NB4 (cell line): ENCODE measurements at places on chromosomes 12 and 14.

GRCh38 chr12:124279846-124280360, 15.0 kb upstream of the RFLNA start:
- DNase-seq: no peak

DNA sequence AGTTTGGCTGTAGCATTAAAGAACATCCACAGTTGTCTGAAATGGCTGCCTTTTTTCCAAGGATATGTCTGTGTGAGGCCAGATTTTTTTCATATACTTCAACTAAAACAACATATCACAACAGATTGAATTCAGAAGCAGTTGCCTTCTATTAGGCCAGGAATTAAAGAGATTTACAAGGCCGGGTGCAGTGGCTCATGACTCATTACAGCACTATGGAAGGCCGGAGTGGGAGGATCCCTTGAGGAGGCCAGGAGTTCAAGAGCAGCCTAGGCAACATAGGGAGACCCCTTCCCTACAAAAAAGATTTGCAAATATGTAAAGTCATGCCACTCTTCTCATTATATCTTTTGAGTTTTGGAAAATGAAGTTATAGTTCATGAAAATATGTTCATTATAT, 108.6 kb downstream of the KTN1 start:
- DNase-seq: no peak

GRCh38 chr14:34059037-34059924, 108.4 kb upstream of the EGLN3 start:
- no peak for DNase-seq

GRCh38 chr12:74105434-74105833, 432.2 kb upstream of the ATXN7L3B start:
- no peak for DNase-seq

DNA sequence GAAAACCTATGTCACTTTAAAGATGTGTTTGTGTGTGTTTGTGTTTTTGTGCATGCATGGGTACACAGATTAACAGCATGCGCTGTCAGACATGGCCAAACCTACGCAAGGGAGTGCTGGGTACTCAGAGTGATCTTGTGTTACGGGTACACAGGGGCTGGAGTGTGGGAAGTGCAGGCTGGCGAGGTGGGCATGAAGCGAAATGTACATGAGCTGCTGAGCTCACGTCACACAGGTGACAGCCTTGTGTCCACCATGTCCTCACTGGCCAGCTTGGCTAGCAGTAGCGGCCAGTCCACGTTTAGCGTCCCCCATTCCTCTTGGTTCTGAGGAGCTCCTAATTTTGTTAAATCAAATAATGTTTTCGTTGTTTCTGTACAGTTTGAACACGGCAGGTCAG, 979.7 kb upstream of the TMEM132C start:
- no peak for DNase-seq

- peak; percentile 20 for DNase-seq
Measured at GRCh38 chr14:22231018-22231417, 358.0 kb downstream of the DAD1 start.

DNA sequence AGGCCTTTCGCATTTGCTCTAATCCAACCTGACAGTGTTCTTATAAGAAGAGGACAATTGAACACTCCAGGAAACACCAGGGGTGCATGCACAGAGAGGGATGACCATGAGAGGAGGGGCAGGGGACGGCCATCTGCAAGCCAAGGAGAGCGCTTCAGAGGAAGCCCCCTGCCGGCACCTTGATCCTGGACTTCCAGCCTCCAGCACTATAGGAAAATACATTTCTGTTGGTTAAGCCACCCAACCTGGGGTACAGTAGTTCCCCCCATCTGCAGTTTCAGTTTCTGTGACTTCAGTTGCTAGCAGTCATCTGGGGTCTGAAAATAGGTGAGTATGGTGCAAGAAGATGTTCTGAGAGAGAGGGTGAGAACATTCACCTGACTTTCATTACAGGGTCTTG, 64.7 kb downstream of the CLMN start:
- DNase-seq: no peak

GRCh38 chr14:63726499-63726898, 1.4 kb downstream of the SGPP1 start:
- DNase-seq: no peak

- DNase-seq: no peak
Measured at GRCh38 chr12:28237423-28237822, 47.2 kb downstream of the CCDC91 start.

DNA sequence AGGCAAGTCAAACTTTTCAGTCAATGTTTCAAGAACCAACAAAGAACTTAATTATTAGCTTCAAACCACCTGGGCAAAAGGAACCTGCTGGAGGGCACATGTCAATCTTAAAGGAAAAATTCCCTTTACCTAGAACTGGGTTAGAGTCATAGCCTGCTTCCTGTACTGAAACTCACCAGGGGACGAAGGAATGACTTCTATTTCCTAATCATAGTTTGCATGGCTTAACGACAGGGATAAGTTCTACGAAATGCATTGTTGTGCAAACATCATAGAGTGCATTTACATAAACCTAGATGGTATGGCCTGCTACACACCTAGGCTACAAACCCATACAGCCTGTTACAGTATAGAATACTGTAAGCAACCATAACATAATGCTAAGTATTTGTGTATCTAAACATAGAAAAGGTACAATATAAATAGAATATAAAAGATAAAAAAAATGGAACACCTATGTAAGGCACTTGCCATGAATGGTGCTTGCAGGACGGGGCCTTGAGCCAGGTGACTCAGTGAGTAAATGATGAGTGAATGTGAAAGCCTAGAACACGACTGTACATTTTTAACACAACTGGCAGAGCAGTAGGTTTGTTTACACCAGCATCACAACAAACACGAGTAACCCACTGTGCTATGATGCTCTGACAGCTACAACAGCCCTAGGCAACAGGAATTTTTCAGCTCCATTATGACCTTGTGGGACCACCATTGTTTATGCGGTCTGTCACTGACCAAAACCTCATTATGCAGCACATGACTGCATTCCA, 234.9 kb upstream of the CAND1 start:
- no peak for DNase-seq

- no peak for DNase-seq
Measured at GRCh38 chr12:63308671-63309070, 157.7 kb upstream of the AVPR1A start.

GRCh38 chr12:31317471-31318395, 8.2 kb downstream of the SINHCAF start:
- peak; percentile 32 for DNase-seq

GRCh38 chr14:63224196-63224595, 20.0 kb downstream of the RHOJ start:
- DNase-seq: no peak

GRCh38 chr14:78710963-78711362, 540.8 kb downstream of the NRXN3 start:
- no peak for DNase-seq

- DNase-seq: no peak
Measured at GRCh38 chr12:580813-581212, 82.4 kb downstream of the NINJ2 start.

DNA sequence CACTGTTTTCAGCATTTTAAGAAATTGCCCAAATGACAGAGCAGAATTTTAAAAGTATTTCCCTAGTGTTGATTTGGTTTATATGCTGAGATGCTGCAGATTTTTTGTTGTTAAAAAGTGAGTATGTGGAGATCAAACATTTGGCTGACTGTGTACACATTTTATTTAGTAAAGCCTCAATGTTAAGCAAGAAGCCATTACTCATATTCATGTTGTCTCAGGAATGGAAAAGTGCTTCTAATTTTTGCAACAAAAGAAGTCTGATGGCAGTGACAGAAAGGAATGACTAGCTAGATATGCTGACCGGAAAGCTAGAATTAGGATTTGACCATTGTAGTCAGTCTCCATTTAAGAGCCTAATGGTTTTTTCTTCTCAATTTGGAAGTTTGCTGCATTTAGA, 22.5 kb downstream of the SLC38A6 start:
- no peak for DNase-seq

DNA sequence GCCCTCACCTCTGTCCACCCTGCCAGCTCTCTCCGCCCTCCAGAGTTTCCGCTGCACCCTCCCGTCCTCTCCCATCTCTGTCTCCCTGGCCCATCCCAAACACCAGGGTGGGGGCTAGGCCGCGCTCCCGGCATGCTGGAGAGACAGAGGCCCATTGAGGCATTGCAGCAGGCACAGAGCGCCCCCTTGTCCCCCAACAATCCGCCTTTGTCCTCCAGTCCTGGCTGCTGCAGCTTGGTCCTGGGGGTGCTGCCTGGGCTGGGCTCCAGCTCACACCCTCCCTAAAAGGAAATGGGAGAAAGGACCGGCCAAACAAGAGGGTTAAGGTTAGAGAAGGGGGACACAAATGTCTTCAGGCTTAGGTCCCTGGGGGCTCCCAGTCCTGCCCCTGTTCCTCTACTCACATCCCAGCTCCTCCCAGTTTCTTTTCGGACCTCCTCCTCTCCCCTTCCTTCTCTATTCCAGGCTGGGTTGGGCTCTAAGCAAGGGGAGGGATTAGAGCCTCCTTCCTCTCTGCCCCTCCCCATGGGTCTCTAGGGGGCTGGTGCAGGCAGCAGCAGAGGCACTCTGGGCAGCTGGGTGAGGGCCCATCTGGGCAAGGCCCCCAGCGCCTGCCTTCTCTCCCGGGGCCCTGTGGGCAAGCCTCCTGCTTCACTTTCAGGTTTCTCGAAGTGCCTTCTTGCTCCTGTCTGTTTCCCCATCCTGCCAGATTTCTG, at the start of gene CMTM5:
Gene CMTM5 (plus strand): TSS at position 565 of the 716 bp plus-strand sequence. CDS start 206 bp downstream, outside the sequence.
- DNase-seq: peak; percentile 14

- DNase-seq: no peak
Measured at GRCh38 chr12:122839907-122840554, 4.8 kb downstream of the HIP1R start.

- no peak for DNase-seq
Measured at GRCh38 chr12:78390920-78391319, 473.7 kb upstream of the SYT1 start.

- no peak for DNase-seq
Measured at GRCh38 chr14:100892496-100893227, 10.9 kb downstream of the RTL1 start.

GRCh38 chr12:110262442-110263388, 18.3 kb upstream of the ATP2A2 start:
- DNase-seq: peak; percentile 68

- DNase-seq: no peak
Measured at GRCh38 chr12:7128681-7129286, at the start of gene RBP5. Gene RBP5, minus strand, starts transcription at chr12:7128889. Its CDS starts 114 bp downstream, at chr12:7128775.

DNA sequence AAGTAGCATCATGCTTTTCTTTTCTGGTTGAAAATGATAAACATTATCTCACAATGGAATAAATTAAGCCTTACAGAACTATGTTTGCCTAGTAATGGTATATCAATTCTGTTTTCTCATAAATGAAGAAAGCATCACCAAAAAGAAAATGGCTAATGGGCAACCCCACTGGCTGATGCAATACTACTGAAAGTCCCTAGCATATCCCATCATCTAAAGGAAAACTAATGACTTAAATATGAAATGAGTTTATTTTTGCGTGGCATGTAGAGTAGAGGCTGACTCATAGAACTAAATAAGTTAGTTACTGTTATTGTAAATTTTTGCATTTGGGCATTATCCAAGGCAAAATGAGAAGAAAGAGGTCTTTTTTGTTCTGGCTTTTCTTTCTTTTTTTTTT, 1156.3 kb upstream of the SEL1L start:
- no peak for DNase-seq

- no peak for DNase-seq
Measured at GRCh38 chr14:88831284-88831683, 6.8 kb downstream of the TTC8 start.

GRCh38 chr12:89874146-89874545, 165.5 kb upstream of the ATP2B1 start:
- no peak for DNase-seq

DNA sequence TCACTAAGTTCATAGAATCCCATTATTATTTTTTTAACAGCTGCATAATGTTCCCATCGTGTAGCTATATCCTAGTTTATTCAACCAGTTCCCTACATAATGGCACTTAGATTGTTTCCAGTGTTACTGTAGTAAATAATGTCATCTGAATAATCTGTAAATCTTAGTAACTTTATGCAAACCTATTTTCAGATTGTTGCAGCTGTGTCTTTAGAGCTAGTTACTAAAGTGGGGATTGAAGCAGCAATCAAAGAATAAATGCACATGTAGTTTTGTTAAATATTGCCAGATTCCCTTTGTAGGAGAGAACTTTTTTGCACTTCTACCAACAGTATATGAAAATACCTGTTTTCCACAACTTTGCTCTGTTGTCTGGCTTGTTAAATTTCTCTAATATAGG, 13.1 kb downstream of the ARID2 start:
- no peak for DNase-seq

- no peak for DNase-seq
Measured at GRCh38 chr14:29911810-29912209, 15.8 kb downstream of the PRKD1 start.
